H7 (cell line): ENCODE measurements at places on chromosomes 3 and 15.

- DNase-seq, result peak; percentile 72
Measured at GRCh38 chr3:129045675-129046036, 14.9 kb upstream of the GP9 start.

GRCh38 chr15:55700876-55701275, 42.1 kb downstream of the PRTG start:
- DNase-seq, result no peak

- no peak for DNase-seq
Measured at GRCh38 chr3:171506743-171507319, 46.6 kb upstream of the TNIK start.

DNA sequence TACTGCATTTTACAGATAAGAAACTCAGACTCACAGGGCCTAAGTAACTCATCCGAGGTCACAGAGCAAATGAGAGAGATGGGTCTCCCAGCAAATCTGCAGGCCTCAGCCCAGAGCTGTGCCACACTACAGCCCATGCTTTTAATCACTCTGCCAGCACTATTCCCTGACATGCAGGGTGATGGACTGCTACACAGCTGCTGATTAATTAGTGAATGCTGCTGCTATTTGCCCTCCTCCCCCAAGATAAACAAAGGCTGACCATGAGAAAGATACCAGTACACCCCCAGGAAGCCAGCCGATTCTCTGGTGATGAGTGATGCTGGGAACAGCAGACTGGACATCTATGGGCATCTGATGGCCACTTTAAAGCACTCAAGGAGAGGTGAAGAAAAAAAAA, 39.3 kb downstream of the RFTN1 start:
- no peak for DNase-seq

DNA sequence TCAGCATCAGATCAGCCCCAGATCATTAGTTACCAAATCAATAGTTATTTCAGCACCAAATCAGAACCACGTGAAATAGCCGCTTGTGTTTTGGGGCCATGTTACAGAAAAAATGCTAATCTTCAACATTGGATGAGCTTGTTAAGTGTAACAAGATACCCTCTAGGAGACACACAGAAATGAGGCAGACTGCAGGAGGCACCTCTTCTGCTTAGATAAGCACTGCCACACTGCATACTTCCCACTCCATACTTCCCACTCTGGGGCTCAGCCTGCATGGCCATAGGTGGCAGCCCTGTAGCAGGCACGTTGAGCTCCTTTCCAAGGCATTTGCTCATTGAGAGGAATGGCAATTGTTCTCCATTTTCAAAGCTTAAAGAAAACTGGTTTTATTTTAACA, 73.3 kb downstream of the CHCHD6 start:
- DNase-seq, result no peak

GRCh38 chr3:44159696-44160300, 81.9 kb upstream of the TOPAZ1 start:
- no peak for DNase-seq

DNA sequence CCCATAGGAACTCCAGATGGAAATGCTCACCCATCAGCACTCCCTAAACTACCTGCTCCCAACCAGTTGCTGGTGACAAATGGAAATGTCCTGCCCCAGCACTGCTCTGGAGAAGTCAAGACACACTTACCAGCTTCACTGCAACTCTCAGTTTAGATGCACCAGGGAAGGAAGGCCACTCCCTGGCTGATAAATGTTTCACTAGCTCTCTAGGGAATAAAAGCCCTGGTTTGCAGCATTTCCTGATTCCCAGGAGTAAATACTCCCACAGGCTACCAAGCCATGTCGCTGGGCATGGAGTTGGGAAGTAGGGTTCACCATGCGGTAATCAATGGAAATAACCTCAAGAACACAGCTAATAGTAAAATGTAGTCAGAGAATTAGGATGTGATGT, 112.0 kb upstream of the NEO1 start:
- no peak for DNase-seq

- no peak for DNase-seq
Measured at GRCh38 chr3:149612456-149612855, 45.4 kb downstream of the WWTR1 start.

GRCh38 chr3:55147856-55148720, 220.2 kb upstream of the LRTM1 start:
- no peak for DNase-seq

DNA sequence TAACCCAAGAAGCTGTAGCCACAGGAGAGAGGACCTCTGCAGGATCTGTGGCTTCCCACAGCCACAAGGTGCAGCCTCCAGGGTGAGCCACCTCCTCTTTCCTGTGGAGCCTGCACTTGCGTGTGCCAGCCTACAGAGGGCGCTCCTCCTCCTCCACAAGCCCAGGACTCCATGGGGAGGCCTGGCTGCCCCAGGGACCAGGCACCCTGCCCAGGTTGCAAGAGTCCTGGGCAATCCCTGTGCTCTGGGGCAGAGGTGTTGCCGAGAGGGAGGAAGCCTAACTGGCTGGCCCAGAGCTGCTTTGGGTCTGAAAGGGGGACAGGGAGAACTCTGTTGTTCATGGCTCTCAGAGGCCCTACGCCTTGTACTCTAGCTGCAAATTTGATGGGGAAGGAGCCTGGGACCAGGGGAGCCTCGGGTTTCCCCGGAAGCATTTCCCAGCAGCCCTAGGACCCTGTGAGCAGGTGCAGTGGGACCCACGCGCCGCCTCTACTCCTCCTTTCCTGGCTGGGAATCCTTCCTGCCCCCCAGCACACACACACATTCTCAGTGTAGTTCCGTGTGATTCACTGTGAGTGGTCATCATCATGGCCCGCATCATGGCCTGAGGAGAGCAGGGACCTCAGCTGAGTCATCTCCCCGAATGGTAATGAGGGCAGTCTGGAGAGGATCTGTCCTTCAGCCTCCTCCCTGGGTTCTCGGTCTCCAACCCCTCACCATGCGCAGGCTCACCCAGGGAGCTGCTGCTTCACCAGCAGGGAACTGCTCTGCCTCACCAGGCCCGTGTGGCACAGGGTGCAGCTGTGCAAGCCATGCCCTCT, 24.3 kb downstream of the TBC1D21 start:
- DNase-seq, result peak; percentile 97

DNA sequence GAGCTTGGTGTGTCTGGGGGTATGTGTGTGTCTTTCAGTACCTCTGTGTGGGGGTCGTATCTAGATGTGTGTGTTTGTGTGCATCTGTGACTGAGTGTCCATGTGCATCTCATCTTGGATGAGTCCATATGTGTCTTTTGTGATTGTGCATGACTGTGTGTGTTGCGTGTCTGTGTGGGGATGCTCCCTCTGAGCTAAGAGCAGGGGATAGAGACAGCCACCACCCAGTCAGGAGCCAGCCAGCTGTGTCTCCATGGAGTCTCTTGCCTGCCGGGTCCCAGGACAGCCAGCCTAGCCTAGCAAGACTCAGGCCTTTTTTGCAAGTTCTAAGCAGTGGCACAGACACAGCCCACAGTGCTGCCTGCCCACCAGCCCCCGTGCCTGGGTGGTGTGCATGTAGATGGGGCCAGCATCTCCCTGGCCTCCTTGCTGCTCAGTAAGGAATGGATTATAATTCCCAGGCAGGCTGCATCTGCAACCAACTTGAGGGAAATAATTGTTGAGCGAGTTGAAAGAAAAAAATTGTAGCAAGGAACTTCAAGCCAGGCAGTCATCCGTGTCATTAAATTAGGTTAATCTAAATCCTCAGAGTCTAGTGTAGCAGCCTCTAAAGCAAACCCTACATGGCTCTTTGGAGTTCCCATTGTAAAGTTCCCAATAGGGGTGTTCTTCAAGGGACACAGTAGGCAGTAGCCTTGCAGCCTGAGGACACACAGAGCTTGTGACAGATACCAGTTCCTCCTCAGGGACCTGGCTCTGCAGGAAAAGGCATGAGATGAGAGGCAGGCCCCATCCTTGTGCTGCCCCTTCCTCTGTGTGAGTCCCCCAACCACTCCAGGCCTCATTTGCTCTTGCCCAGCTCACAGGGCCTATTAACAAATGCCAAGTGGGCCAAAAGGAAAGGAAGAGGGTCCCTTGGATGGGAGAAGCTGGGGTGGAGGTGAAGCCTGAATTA, 35.9 kb upstream of the MRPS22 start:
- DNase-seq, result no peak

- DNase-seq, result peak; percentile 64
Measured at GRCh38 chr3:113212150-113212843, 940 bp downstream of the BOC start.

GRCh38 chr3:31974471-31974870, 6.6 kb downstream of the OSBPL10 start:
- DNase-seq, result no peak

DNA sequence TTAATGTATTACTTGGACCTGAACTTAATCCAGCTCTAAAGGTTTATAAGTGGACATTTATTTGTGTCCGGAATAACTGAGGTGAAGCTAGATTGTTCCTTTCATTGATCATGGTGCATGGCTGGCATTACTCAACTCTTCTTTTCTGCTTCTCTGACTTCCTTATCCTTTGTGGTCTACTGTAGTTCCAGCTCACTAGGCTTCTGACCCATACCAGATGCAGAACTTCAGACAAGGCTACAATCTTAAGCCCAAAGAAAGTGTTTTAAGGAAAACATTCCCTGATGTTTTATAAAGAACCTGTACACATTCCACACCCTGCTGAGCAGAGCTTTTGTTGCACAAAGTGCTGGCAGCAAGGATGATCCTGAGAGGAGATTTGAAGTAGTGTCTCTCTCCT, 250.8 kb upstream of the TGFBR2 start:
- no peak for DNase-seq

GRCh38 chr15:99202176-99202552, 47.2 kb downstream of the TTC23 start:
- DNase-seq, result no peak

GRCh38 chr3:87796137-87796842, 262.5 kb downstream of the CGGBP1 start:
- no peak for DNase-seq

GRCh38 chr3:195172039-195172684, 98.8 kb downstream of the XXYLT1 start:
- peak; percentile 15 for DNase-seq

GRCh38 chr3:186696522-186696921, 20.6 kb upstream of the KNG1 start:
- no peak for DNase-seq

DNA sequence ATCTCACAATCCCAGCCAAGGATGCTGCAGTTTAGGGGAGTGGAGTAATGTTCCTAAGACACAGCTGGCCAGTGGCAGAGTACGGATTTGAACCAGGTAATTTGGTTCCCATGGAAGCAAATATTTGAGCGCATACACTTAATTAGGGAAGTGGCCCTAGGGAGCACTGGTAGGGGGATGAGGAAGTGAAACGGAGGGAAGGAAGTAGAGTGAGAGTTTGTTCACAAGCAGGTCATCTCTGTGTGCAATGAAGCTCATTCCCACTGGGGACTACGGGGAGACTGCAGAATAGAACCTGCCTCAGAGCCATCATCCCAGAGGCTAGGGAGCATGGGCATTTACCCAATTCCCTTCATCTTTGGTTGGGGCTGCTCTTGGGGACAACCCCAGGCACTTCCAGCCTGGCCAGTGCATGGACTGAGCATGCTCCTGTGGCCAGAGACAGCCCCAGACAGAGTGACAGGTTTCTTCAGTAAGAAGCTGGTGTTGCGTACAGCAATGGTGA, 317.2 kb upstream of the PROK2 start:
- DNase-seq, result no peak

DNA sequence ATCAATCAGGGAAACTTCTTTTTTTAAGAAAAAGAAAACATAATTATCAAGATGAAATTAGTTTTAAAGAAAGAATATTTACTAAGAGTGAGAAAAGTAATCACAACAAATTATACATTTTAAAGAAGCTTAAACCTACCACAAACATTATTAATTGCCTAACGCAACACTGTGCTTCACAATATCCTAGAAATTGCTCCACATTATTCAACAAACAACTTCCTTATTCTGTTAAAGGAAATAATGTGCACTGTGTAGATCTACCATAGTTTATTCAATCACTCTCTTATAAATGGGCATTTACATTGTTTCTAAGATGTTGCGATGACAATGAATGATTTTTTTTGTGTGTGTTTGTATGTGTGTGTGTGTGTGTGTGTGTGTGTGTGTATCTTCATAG, 525.9 kb upstream of the KCNMB2 start:
- DNase-seq, result no peak

DNA sequence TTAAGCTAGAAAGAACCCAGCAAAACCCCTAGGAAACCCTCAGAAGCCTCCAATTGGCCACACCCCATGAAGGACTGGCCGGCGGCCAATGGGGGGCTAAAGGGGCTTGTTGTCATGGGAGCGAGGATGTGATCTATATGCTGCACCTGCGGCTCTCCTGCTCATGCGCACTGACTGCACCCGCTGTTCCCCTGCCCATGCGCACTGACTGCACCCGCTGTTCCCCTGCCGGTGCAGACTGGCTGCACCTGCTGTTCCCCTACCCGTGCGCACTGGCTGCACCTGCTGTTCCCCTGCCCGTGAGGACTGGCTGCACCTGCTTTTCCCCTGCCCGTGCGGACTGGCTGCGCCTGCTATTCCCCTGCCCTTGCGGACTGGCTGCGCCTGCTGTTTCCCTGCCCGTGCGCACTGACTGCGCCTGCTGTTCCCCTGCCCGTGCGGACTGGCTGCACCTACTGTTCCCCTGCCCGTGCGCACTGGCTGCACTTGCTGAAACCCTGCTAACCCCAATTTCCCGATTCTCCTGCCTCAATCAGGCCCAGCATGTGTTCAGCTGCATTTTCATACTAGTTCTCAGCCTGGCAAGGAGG, 16.8 kb upstream of the MCCC1 start:
- DNase-seq, result peak; percentile 92

DNA sequence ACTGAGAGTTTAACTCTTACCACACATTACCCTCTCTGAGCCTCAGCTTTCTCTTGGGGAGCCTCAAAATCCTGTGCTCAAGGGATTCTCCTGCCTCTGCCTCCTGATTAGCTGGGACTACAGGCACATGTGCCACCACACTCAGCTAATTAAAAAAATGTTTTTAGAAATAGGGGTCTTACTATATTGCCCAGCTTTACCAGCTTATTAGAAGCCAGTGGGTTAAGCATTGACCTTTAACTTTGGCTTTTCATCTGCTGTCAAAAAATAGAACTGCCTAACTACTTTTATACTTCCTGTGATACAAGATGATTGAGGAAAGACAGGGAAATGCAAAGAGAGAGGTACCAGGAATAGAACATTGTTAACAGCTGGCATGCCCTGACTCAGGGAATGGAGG, 27.3 kb downstream of the MYO1E start:
- DNase-seq, result no peak

GRCh38 chr3:131072099-131072559, 45.5 kb downstream of the NEK11 start:
- DNase-seq, result no peak

DNA sequence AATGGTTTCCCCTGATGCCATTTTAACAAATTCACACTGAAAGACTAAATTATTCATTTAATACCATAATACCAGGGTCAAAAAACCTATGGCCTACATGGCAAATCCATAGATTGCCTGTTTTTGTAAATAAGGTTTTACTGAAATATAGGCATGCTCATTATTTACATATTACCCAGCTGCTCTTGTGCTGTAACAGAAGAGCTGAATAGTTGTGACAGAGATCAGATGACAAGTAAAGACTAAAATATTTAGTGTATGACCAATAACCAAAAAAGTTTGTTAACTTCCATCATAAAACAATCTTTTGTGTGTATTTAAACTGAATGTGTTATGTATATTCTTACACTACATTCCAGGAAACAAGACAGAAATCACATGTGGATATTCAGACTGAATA, 60.2 kb downstream of the DENND4A start:
- no peak for DNase-seq
